ENCODE measurements at places on chromosomes 2 and 18.

- DNase-seq: no peak
Observed at GRCh38 chr18:27213123-27213717, 28.1 kb upstream of the CHST9 start.

GRCh38 chr18:37473195-37473840, 92.3 kb downstream of the CELF4 start:
- no peak for DNase-seq

GRCh38 chr18:23828426-23828825, 139.2 kb downstream of the LAMA3 start:
- no peak for DNase-seq

DNA sequence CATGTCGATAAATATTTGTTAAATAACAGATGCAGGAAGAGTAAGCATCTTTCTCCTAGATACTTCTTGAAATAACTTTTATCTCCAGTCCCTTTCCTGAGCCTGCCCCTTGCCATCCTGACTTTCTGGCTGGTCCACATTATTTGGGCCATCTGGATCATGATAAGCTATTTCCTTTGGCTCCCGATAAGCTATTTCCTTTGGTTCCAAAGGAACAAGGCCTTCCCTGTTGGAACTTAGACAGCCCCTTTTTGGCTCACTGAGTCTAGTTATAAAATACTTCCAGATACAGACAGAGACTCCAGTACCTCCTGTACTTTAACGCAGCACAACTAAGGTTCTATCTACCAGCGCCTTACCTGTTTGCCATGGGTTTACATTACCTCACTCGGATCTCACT, 205.3 kb upstream of the CCDC150 start:
- DNase-seq: no peak

DNA sequence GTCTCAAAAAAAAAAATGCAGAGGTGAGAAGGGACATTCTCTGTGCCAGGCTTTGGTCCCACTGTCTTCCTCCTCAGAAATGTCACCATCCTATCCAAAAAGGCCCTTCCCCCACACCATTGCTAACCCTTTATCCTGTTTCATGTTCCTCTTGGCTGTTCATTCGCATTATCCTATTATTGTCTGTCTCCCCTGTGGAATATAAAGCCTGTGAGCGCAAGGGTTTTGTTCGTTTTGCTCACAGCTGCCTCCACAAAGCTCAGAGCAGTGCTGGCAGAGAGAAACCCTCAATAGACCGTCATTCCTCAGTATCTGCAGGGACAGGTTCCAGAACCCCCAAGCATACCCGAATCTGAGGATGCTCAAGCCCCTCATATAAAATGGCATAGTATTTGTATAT, 91.8 kb downstream of the LOXHD1 start:
- DNase-seq: no peak

DNA sequence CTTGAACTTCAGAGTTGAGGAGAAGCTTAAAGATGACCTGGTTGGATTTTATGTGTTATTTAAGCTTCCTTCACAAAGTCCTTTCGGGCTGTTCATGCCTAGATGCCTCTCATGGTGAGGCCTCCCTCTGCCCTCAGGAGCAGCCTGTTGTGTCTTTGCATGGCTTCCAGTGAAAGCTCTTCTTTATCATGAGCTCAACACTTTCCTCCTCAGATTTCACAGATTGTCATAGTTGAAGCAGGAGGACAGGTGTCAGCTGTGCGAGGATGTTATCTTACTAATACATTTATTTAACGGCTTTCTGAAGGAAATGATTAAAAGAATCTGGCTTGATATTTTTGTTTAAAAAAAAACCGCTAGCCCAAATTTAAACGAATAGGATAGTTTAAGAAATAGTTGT, 48.8 kb upstream of the ITSN2 start:
- DNase-seq: no peak

DNA sequence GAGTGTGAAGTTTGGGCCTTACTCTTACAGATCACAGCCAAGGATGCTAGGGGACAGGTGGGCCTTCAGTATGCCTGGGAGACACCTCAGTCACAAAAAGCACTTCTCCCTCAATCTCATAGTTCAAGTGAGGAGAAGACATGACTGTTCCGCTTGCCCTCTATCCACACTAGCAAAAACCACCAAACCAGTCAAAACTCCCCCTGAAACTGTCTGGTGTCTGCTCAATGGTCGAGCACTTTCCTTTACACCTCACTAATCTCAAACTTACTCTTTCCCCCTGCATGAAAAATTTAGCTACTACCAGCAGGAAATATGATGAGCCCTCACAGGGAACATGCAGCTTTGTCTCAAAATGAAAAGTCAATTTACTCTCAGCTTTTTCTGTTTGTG, 232.2 kb downstream of the TRIB2 start:
- no peak for DNase-seq

DNA sequence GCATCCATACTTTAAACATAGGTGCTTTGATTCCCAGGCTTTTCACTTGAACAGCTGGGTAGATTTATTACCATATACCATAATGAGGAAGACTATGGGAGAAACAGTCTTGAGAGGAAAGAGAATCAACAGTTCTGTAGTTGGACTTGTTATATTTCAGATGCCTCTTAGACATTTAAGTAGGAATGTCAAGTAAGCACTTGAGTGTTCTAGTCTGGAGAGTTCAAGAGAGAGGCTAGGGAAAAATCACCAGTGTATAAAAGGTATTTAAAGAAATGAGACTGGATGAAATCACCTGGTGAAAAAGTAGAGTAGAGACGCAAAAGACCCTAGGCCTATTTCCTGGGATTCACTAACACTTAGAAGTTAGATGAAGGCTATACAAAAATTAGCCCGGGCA, 13.5 kb upstream of the CCNT2 start:
- DNase-seq: no peak

- DNase-seq: no peak
Observed at GRCh38 chr18:39434223-39434920, 1868.8 kb upstream of the CELF4 start.

DNA sequence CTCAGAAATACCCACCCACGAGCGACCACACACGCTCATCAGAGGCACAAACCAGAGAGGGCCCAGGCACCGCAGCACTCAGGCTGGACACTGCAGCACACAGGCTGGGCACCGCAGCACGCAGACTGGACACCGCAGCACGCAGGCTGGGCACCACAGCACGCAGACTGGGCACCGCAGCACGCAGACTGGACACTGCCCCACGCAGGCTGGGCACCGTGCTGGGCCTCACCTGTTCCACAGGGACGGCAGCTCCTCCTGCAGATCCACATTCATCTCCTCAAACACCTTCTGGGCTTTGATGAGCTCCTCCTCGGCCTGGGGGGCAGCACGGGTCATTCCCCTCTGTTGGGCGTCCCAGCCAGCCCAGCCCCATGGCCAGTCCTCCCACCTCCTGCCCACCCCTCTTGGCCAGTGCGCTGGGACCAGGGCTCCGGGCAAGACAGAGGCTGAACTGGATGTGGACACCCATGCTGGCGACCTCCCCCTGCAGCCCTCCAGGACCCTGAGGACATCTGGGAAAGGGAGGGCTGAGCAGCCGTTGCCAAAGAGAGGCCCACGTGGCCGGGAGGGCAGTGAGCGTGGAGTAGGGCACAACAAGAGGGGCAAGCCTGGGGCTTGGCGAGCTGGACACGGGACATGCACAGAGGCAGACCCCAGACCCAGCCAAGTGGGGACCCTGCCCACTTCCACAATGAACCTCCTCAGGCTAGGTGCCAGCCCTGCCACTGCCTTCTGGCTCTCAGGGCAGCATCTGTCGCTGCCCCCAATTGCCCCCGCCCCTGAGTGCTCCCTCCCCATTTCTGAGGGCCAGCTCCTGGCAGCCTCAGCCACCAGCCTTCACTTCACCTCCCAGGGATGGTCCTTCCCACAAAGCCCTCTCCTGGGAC, 43.0 kb downstream of the BIN1 start:
- no peak for DNase-seq

- no peak for DNase-seq
Observed at GRCh38 chr2:223537651-223538601, 64.2 kb downstream of the SCG2 start.

DNA sequence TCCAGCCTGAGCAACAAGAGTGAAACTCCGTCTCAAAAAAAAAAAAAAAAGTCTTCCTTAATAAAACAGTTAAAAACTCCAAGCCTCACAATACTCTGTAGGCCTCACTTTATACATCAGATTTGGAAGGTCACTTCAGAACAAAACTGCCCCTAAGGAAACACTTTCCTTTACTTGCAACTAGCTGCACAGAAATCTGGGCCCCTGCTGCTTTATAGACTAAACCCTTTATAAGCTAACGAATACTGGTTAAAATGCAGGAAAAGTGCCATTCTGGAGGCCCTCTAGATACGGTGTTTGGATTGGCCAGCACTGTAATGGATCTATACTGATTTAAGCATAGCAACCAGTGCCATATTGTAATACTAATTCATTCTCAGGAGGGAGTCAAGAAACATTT, 1.5 kb downstream of the ABHD1 start:
- no peak for DNase-seq

GRCh38 chr2:37798315-37799005, 126.6 kb upstream of the RMDN2 start:
- no peak for DNase-seq

GRCh38 chr2:172095146-172095904, 7.4 kb downstream of the DLX2 start:
- no peak for DNase-seq

- no peak for DNase-seq
Observed at GRCh38 chr2:132038179-132038882, 123.4 kb downstream of the ANKRD30BL start.

GRCh38 chr18:28459587-28459986, 282.7 kb upstream of the CDH2 start:
- no peak for DNase-seq

- no peak for DNase-seq
Observed at GRCh38 chr2:177772529-177772928, 300.0 kb downstream of the PDE11A start.

- DNase-seq: no peak
Observed at GRCh38 chr2:85801871-85802270, 48.1 kb downstream of the ATOH8 start.

DNA sequence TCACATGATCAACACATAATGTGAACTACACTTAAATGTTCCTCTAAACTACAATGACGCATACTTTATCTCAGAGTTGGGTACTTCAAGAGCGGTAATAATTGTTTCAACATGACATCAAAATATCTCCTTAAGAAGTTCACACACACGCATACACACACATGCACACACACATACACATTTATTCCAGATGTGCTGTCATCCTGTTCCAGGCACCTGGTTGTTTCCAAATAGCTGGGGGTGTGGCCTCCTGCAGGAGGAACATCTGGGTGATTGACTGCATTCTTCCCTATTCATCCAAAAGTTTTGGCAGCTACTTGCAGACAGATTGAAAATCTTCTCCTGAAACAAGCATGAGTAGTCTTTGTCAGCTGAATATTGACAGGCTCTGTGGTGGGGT, 37.9 kb upstream of the PIK3C3 start:
- DNase-seq: no peak

DNA sequence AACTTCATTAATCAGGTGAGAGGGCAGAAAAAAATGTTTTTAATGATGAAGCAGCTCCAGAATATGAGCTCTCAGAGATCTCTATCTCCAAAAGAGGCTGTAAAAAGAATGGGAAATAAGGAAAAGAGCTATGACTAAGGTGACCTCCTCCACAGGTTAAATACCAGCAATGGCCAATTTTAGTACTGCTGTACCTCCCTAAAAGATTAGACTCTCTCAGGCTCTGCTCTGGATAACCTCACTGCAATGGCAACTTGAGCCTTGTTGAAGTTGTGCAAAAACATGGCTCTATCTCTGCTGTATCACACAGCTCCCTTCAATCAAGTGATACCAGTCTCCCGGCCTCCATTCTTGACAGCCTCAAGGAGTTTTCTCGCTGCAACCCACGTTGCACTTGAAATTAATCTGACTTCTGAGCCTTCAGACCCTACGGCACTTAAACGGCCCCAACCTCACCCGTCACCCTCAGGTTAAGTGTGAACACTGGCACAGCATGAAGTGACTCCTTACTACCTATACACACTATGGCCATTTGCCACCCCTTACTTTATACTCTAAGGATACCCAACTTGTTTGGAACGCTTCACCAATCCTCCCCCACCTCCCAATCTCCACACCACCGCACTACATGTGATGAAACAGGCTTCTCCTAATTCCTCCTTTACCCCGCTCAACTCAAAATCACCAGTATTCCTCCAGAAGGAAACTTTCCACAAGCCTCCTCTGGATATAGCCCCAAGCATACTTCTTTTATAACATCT, 36.3 kb downstream of the SMAD2 start:
- DNase-seq: no peak

DNA sequence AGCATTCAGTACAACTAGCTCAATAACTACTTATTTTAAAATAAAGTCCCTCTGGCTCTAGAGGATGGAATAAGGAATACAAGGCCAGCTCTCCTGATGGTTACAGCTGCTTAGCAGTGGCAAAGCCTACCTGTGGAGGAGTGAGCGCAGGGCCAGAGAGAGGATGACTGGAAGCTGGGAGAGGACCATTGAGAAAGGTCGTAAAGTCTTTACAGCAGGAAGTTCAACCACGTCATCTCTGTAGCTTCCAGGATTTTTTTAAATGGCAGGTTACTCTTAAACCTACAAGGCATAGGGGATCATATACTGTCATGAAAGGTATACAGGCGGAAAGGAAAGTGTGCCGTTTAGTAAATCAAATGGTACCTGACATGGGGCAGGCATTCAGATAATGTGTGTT, 26.3 kb downstream of the ANXA4 start:
- no peak for DNase-seq

GRCh38 chr2:100242476-100242875, 79.8 kb downstream of the LONRF2 start:
- no peak for DNase-seq

DNA sequence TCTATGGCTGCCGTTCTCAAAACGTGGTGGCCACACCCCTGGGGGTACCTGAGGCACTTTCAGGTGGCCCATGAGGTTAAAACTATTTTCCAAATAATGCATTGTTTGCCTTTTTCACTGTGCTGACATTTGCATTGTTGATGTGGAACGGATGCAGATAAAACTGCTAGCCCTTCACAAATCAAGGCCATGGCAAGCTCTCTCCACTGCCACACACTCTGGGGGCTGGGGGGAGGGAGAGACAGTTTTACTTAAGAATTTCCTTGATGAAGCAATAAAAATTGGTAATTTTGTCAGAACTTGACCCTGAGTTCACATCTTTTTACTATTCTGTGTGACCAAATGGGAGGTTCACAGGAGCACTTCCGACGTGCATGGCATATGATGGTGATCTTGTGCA, 22.0 kb upstream of the TGIF1 start:
- no peak for DNase-seq

- DNase-seq: no peak
Observed at GRCh38 chr2:207504513-207505170, 25.1 kb upstream of the CREB1 start.

DNA sequence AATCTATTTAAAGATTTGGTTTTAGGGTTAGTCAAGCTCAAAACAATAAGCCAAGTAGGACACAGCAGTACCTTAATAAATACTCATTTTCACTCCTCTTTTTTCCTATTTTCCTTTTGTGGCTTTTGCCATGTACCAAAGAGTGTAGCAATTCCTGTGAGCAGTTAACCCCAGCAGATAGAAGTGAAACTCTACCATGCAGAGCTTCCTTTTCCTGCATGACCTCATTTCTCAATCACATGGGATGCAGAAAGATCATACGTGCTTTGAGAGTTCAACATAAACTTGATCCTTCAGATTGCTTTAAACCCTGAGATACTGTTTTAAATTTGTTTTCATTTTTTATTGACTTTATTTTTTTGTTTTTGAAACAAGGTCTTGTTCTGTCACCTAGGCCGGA, 99.1 kb upstream of the ARHGAP15 start:
- DNase-seq: no peak

GRCh38 chr2:56169521-56169920, 14.3 kb upstream of the CCDC85A start:
- DNase-seq: no peak

GRCh38 chr18:62576845-62577512, 54.2 kb downstream of the ZCCHC2 start:
- no peak for DNase-seq
